ENCODE measurements at places on chromosomes 5 and 9.

- H3K4me1 ChIP-seq = no peaks in the 10 kb centered on the region
- H3K27me3 ChIP-seq = no peaks in the 10 kb centered on the region
- no peak for DNase-seq
- no peaks in the 10 kb centered on the region for H3K36me3 ChIP-seq
These were observed 24.9 kb downstream of the PITX1 start for GRCh38 chr5:135008981-135009735.

DNA sequence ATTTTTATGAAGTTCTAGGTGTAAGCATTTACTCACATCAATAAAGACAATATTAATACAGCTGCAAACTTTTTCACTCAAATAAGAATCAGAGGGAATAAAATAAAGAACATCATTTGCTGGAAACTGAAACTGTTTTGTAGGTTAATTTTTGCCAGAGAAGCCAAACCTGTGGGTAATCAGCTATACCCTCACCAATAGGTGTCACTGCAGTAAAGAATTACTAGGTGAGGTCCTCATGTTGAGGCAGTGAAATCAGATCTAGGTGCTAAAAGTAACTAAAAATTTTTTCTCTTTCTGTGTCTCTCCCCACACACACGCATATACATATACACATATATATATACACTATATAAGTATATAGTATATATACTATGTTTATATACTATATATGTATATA lies 1016.3 kb upstream of the SEMA6A start:
- H3K27ac ChIP-seq = no peak overlapping the region
- no peaks in the 10 kb centered on the region for H3K27me3 ChIP-seq
- H3K4me3 ChIP-seq = no peak overlapping the region

DNA sequence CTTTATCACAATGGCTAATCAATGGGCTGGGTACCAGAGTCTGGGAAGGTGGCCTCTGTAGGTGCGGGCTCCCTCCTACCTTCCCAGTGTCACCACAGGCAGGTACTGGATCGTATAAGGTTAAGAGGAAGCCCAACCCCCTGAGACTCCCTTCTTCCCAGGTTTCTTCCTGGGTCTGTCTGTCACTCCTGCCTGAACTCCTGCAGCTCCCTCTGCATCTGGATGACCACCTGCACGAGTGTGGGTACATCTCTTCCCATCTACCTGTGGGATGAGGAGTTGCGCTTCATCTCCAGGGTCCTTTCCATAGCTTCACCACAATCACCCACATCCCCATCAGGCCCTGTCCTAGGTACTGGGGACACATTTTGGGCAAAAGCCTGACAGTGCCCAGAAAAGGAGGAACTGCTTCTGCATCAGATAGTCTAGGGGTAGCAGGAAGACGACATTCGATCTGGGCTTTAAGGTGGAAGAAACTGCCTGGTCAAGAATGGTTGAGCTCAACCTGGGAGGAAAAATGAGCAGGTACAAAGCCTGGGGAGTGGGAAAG lies 112.2 kb upstream of the ALDH1B1 start:
- H3K27me3 ChIP-seq = no peaks in the 10 kb centered on the region
- H3K36me3 ChIP-seq = no peaks in the 10 kb centered on the region
- DNase-seq = no peak

GRCh38 chr5:90434116-90434714 lies 24.7 kb upstream of the CETN3 start:
- no peaks in the 10 kb centered on the region for H3K36me3 ChIP-seq
- no peaks in the 10 kb centered on the region for H3K4me1 ChIP-seq
- no peaks in the 10 kb centered on the region for H3K27me3 ChIP-seq
- DNase-seq = peak; percentile 89
- no peak overlapping the region for H3K4me3 ChIP-seq

DNA sequence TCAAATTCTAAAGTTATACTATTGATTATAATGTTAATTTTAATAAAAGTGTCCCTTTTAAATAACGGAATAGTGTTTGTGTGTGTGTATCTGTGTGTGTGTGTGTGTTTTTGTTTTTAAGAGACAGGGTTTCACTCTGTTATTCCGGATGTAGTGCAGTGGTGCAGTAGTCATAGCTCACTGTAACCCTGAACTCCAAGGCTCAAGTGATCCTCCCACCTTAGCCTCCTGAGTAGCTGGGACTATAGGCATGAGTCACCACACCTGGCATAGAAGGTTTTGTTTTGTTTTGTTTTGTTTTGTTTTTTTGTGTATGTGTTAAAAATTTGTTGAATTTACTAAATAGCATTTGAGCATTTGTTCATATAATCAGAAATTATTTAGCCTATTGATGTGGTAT lies 64.6 kb downstream of the YTHDC2 start:
- H3K4me3 ChIP-seq = no peak overlapping the region
- H3K36me3 ChIP-seq = peaks cover 59% of the 10 kb centered on the region
- no peak for DNase-seq
- no peaks in the 10 kb centered on the region for H3K4me1 ChIP-seq
- no peak overlapping the region for H3K27ac ChIP-seq

DNA sequence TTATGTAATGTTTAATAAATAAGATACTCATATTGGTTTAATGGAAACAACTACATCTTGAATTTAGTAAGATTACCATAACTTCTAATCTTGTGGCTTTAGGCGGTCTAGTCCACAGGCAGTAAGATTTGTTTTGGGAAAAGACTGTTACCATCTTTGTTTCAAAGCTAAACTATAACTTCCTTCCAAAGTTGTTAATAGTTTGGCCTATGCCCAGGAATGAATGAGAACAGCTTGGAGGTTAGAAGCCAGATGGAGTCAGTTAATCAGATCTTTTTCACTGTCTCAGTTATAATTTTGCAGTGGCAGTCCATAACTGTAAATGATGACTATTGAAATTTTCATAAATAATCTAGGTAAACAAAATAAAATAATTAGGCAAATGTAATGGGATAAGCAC lies 241.8 kb upstream of the KLF9 start:
- no peaks in the 10 kb centered on the region for H3K4me1 ChIP-seq
- no peaks in the 10 kb centered on the region for H3K27me3 ChIP-seq
- H3K27ac ChIP-seq = no peak overlapping the region
- no peak for DNase-seq
- no peak overlapping the region for H3K4me3 ChIP-seq

DNA sequence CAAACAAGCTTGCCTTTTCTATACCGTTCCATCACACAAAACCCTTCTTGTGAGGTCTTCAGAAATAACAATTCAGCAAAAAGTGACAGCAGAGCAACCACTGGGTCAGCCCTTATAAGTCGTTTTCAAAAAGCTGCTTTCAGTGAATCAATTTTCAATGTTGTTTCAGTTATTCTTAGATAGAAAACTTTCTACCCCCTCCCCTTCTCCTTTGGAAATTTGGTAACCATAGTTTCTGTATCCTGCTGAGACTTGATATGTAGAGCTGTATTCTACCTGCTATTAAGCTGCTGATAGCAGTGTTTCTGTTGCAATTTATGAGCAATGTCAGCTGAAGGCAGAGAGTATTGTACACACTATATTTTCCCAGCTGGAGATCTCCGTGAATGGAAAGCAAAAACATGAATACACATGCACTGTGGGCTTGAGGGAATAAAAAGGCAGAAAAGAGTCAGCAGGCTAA lies 75.7 kb downstream of the ZNF608 start:
- H3K4me3 ChIP-seq = no peak overlapping the region
- H3K36me3 ChIP-seq = no peaks in the 10 kb centered on the region
- H3K27ac ChIP-seq = no peak overlapping the region

DNA sequence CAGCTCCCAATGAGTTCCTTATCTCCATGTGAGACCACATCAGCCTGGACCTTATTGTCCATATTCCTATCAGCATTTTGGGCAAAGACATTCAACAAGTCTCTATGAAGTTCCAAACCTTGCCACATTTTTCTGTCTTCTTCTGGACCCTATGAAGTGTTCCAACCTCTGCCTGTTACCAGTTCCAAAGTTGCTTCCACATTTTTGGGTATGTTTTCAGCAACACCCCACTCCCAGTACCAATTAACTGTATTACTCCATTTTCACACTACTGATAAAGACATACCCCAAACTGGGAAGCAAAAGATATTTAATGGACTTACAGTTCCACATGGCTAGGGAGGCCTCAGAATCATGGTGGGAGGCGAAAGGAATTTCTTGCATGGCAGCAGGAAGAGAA lies 548.5 kb downstream of the CHSY3 start:
- H3K27me3 ChIP-seq = no peaks in the 10 kb centered on the region
- no peak for DNase-seq
- no peaks in the 10 kb centered on the region for H3K4me1 ChIP-seq
- no peaks in the 10 kb centered on the region for H3K36me3 ChIP-seq
- H3K27ac ChIP-seq = no peak overlapping the region
- H3K4me3 ChIP-seq = no peak overlapping the region

GRCh38 chr5:17837757-17838156 lies 203.5 kb downstream of the TAF11L14 start:
- H3K27me3 ChIP-seq = no peaks in the 10 kb centered on the region
- no peaks in the 10 kb centered on the region for H3K36me3 ChIP-seq
- no peak overlapping the region for H3K4me3 ChIP-seq
- H3K4me1 ChIP-seq = no peaks in the 10 kb centered on the region
- DNase-seq = no peak

GRCh38 chr9:102237520-102237919 lies 499.1 kb upstream of the GRIN3A start:
- DNase-seq = no peak
- H3K36me3 ChIP-seq = no peaks in the 10 kb centered on the region
- no peaks in the 10 kb centered on the region for H3K4me1 ChIP-seq
- H3K4me3 ChIP-seq = no peak overlapping the region

GRCh38 chr9:134670042-134670525 lies 28.5 kb downstream of the COL5A1 start:
- H3K36me3 ChIP-seq = no peaks in the 10 kb centered on the region
- H3K27ac ChIP-seq = no peak overlapping the region
- no peak for DNase-seq
- no peaks in the 10 kb centered on the region for H3K4me1 ChIP-seq

DNA sequence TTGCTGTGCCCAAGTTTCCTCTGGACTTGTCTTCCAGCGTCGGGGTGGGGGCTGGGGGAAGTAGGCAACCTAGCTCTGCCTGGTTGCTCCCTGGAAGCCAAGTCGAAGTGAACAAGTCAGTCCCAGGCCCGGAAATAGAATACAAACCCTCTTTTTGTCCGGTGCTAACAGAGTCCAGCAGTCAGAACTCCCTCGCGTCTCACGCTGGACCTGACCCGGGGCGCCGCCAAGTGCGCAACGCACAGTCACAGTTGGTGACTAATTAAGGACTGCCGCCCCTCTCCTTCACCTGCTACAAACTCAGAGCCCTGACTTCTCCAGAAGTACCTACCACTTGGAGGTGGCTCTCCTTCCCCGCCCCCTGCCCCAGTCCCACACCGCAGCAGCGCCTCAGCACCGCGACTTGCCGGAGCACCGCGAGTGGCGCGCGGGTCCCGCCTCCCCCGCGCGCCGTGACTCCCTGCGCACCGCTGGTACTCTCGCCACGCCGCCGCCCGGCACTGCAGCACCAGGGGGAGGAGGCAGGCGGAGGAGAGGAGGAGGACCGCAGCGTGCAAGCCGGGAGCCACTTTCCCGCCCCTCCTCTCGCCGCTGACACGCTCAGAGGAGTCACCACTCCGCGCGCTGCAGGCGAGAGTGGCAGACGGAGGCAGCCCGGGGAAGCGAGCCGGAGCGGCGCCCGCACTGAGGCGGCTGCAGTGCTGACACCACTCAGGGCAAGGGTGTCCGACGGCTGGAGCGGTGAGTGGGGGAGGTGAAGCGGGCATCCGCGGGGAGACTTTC lies at the start of gene SV2C:
TSS of gene SV2C (plus strand) at position 612 of the 783 bp plus-strand sequence. CDS start 48,368 bp downstream, outside the sequence.
- no peak for DNase-seq
- no peaks in the 10 kb centered on the region for H3K4me1 ChIP-seq
- no peak within 1 kb of the TSS for H3K4me3 ChIP-seq
- H3K27ac ChIP-seq = no peak within 1 kb of the TSS

DNA sequence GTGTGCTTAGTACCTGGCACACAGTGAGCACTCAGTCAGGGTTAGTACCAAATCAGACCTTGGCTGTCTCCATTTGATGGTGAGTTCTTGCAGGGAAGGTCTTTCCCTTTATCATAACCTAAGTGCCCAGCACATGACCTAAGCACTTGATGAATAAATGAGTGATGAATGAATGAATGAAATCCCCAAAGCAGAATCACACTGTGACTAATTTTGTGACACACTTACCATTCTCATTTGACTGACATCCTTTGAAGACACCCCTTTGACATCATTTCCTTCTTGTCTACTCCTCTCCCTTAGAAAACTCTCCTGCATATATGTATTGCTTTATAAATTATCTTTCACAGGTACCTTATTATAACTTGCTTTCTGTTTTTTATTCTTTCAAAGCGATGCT lies 130.2 kb upstream of the ELL2 start:
- no peak overlapping the region for H3K27ac ChIP-seq
- H3K36me3 ChIP-seq = no peaks in the 10 kb centered on the region
- H3K4me1 ChIP-seq = no peaks in the 10 kb centered on the region
- H3K27me3 ChIP-seq = no peaks in the 10 kb centered on the region
- no peak overlapping the region for H3K4me3 ChIP-seq

DNA sequence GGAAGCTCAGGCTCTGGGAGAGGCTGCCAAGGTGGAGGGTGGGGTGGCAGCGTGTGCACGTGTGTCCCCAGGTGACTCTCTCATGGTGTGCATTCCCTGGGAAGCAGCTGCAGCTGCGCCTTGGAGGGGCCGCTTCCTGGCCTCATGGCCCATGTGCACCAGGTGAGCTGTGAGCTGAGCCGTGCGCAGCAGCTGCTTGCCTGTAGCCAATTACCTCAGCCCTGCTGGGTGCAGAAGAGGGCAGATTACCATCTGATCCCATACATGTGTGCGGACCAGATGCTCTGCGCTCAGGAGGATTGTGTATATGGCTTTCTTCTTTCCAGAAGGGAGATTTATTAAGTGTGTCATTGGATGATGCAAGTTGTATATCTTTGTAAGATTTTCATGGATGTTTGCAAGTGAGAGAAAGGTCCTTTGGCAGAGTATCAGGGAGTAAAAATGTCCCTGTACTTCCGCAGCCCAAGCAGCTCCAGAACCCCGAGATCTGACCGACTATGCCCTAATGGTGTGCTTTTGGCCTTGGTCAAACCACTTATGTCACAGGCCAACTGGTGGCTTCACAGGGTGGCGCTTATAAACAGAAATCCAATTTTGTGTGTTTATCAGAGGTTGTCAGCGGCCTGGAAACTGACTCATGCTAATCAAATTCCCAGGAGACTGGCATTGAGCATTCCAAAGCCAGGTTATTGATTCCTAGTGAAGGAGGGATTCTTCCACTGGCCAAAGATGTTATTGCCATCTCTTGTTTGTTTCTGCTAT lies 229.3 kb downstream of the GOLPH3 start:
- no peak for DNase-seq
- H3K36me3 ChIP-seq = no peaks in the 10 kb centered on the region
- no peaks in the 10 kb centered on the region for H3K4me1 ChIP-seq
- no peak overlapping the region for H3K27ac ChIP-seq

DNA sequence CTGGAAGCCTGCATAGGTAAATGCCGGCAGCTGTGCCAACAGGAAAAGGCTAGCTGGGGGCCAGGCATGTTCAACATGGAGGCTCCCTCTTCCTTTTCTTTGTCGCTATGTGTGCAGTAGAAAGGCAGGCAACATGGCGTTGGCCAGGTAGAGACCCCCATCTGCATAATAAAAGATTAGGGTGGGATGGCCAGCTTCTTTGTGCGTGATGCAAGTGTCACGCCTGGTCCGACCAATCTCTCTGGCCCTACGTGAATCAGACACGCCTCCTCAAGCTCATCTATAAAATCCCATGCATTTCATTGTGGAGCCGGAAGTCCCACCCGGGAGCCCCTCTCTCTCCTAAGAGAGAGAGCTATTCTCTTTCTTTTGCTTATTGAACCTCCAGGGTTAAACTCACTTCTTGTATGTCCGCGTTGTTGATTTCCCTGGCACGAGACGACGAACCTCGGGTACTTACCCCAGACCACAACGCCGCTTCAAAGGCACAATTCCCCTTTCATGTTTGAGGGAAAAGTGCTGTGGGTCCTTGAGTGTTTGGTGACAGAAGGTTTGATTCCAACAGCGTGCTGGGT lies 25.0 kb upstream of the C5orf47 start:
- H3K4me3 ChIP-seq = no peak overlapping the region
- H3K4me1 ChIP-seq = no peaks in the 10 kb centered on the region
- DNase-seq = no peak
- no peak overlapping the region for H3K27ac ChIP-seq
- no peaks in the 10 kb centered on the region for H3K36me3 ChIP-seq
- no peaks in the 10 kb centered on the region for H3K27me3 ChIP-seq
